CD4-positive, alpha-beta T cell treated with Interleukin-4 for 4 hours (primary cell): ENCODE measurements at places on chromosomes 2 and 18.

GRCh38 chr2:191636235-191636543 is 41.7 kb upstream of the NABP1 start:
- peak; percentile 29 for DNase-seq

- DNase-seq: no peak
These were observed 38.4 kb downstream of the PAX8 start for GRCh38 chr2:113240150-113240914.

- no peak for DNase-seq
These were observed 63.1 kb upstream of the NFATC1 start for GRCh38 chr18:79332646-79333045.

- DNase-seq: no peak
These were observed 217.1 kb upstream of the EPAS1 start for GRCh38 chr2:46079985-46080560.
